Activated CD4-positive, CD25-positive, alpha-beta regulatory T cell treated with anti-CD3 and anti-CD28 coated beads, Interleukin-2, amount 50 U/mL, for 16 hours (primary cell): ENCODE measurements at places on chromosomes 13 and 19.

- no peak for DNase-seq
Measured at GRCh38 chr13:42086582-42086981, 38.1 kb downstream of the DGKH start.

GRCh38 chr13:110524541-110525257, 36.8 kb downstream of the RAB20 start:
- no peak for DNase-seq

- no peak for DNase-seq
Measured at GRCh38 chr13:97932647-97933046, 20.8 kb upstream of the IPO5 start.

GRCh38 chr19:1690699-1691307, 38.4 kb upstream of the TCF3 start:
- no peak for DNase-seq

DNA sequence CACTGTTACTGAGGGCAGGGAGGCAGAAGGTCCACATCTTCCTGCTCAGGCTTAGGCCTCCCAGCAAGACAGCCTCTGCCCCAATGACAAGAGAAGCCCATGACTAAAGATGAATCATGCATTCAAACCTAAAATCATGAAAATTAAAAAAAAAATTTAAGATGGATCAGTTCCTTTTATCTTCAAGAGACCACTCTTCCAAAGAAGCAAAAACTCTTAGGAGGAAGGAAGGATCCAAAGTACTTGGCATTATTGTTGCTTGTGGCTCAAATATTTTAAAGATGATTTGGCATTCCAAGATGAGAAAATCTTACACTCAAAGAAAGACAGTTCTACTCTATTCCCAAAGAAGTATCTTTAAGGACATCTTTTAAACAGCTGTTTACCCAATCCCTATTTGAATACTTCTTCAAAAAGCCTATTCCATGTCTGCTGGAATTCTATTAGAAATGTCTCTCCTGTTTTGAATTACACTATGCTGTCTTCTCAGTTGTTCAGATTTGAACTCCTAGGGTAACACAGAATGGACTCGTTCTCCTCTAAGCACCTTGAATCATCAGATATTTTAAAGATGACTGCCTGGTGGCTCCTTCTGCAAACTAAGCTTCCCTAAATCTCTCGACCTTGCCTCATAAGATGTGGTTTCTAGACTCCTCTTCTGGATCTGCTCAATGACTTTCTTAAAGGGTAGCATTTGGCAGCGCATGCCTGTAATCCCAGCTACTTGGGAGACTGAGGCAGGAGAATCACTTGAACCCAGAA, 7.0 kb downstream of the SERP2 start:
- no peak for DNase-seq

GRCh38 chr13:39417131-39417530, 185.9 kb downstream of the LHFPL6 start:
- no peak for DNase-seq

DNA sequence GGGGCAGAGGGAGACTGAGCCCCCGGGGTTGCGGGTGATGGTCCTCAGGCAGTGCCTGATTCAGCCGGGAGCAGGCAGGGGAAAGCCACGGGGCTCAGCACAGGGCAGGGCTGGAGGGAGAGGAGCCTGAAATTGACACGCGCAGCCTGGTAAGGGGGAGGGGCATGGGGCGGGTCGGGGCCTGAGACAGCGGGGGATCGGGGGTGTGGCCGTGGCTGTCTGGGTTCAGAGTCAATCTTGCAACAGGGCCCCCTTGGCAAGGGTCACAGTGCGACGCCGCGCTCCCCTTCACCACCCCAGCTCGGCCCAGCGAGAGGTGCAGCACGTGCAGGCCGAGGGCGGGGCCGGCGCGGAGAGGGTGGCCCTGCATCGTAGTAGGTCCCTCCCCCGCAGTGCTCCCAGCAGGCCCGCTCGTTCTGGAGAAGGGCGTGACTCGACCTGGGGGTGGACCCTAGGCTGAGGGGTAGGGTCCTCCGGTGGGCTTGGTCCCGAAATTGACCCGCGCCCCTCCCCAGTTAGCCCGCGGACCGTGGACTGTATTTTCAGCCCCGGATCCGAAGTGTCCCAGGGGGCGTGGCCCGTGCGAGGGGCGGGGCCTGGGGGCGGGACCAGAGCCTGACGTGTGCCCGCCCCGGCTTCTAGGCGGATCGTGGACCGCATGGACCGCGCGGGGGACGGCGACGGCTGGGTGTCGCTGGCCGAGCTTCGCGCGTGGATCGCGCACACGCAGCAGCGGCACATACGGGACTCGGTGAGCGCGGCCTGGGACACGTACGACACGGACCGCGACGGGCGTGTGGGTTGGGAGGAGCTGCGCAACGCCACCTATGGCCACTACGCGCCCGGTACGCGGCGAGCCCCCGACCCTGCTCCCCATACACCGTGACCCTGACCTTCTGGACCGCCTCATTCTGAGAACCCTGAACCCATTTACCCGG, 6.0 kb downstream of the RCN3 start:
- peak; percentile 71 for DNase-seq

- no peak for DNase-seq
Measured at GRCh38 chr19:11279505-11280236, 16.3 kb upstream of the TSPAN16 start.

- DNase-seq, result no peak
Measured at GRCh38 chr13:109666656-109667055, 119.7 kb downstream of the IRS2 start.

GRCh38 chr13:35594096-35594495, 117.6 kb upstream of the MAB21L1 start:
- no peak for DNase-seq

DNA sequence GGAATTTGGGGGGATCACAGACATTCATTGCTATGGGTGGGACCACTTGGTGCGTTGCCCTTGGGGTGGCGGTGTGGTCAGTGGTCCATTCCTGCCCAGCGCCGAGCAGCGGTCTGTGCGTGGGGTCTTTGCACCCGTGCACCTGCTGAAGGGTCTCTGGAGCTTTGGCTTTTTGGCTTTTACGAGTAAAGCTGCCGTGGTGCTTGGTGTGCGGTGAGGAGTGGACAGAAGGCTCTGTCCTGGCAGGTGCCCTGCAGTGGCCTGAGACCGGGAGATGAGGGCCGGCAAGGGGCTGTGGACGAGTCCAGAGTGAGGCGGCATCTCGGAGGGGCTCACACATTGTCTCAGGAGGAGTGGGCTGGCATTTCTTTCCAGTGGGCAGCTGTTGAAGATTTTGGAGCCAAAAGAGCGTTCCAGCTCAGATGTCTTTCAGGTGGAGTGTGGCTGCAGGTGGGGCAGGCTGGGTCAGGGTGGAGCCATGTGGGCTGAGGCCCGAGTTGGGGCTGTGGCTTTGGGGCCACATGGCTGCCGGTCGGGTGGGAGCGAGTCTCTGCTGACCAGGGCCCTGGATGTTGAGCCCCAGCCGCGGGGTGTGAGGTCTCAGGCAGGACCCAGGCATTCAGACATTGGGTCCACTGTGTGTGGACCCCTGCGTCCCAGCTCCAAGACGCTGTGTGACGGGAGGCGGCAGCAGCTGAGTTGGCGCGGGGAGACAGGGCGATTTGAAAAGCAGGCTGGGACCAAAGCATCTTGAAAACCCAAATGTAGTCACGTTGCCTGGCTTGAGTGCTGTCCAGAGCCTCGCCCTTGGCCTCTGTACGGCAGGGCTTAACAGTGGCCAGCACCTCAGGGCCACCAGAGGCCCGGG, 11.7 kb downstream of the GNA11 start:
- no peak for DNase-seq
